ENCODE measurements at places on chromosomes 6 and 20.

DNA sequence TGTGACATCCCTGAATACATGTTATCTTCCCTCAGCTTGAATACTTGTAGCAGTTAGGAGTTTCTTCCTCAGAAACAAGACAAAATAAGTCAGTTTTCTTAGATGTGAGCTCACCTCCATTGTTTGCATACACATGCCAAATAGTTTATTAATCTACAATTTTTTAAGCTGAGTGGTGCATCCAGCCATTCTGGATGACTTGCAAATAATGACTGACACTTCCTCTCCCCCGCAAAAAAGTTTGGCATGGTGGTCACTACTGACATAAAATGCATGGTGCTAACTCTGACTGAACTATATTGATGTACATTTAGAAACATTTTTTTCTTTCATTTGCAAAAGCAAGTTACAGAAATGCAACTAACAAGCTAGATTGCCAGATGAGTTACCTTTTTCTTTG lies 55.5 kb downstream of the CYB5R4 start:
- DNase-seq: no peak

GRCh38 chr6:26342106-26343004 lies 22.6 kb upstream of the BTN3A2 start:
- DNase-seq: peak; percentile 44

GRCh38 chr6:139572001-139572400 lies 197.6 kb upstream of the CITED2 start:
- no peak for DNase-seq

DNA sequence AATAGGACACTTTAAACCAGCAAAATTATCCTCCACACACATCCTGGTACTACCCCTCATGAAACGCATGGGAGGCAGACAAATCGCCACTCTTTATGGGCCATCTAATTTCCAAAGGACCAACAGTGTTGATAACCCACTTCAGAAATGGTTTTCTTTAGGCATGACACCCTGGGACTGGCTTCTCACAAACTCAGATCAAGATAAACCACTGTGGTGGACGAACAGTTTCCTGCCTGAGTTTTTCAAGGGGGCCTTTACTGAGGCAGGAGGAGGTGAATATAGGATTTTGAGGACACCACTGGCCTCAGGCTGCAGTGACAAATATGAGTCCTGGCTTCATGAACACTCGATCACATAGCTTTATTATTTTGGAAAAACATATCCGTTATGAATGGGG lies 26.0 kb downstream of the TRAM2 start:
- DNase-seq: no peak

- DNase-seq: peak; percentile 90
These were observed 13.8 kb upstream of the GTF3C6 start for GRCh38 chr6:110944681-110945151.

DNA sequence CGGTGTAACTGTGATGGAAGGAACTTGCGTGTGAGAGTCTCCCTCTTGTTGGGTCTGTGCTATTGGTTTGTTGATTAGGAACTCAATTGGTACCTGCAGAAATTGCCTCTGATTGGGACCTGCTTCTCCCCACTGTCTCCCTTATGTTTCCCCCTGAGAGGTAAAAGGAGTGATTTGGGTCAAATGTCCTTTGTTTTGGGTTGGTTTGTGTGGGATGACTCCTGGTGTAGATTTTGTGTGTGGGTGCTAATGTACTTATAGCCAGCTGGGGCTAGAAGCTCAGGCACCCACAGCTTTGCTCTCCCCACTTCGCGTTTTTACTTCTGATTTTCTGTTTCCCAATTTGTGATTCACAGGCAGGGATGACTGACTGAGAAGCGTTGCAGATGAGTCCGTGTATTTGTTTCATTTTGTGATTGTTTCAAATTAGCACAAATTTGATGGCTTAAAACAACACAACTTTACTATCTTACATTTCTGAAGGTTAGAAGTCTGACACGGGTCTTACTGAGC lies 79.1 kb downstream of the UTRN start:
- no peak for DNase-seq

- peak; percentile 2 for DNase-seq
These were observed 158.9 kb upstream of the FUT9 start for GRCh38 chr6:95856876-95857364.

GRCh38 chr6:35754452-35755277 lies 17.8 kb downstream of the ARMC12 start:
- DNase-seq: no peak

DNA sequence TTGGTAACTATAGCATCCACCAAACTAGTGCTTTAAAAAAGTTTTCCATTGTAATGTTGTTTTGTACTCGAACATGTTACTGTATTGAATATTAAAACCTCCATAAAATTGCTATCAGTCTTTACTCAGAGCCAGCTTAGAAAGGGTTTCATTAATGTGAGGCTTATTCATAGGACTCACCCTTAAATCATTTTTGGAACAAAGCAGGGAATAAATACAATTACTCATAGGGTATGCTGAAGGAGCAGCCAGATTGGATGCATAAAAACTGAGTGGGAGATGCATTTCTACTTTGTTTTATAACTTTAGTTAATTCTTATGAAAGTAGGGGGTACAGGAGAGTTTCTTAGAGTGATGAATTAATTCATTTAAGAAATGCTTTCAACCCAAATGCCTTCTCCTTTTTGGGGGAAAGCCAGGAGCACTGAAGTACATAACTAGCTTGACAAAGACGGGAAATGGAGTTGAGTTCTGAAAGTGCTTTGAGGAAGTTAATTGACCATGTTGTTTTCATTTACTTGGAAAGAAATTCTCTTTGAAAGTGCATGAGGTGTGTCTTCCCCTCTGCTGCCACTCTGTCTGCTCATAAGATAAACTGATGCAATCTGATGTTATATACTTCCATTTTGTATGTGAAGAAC lies 90.3 kb downstream of the RNF144B start:
- DNase-seq: no peak

- DNase-seq: no peak
These were observed 40.5 kb upstream of the POU5F1 start for GRCh38 chr6:31210741-31211532.

DNA sequence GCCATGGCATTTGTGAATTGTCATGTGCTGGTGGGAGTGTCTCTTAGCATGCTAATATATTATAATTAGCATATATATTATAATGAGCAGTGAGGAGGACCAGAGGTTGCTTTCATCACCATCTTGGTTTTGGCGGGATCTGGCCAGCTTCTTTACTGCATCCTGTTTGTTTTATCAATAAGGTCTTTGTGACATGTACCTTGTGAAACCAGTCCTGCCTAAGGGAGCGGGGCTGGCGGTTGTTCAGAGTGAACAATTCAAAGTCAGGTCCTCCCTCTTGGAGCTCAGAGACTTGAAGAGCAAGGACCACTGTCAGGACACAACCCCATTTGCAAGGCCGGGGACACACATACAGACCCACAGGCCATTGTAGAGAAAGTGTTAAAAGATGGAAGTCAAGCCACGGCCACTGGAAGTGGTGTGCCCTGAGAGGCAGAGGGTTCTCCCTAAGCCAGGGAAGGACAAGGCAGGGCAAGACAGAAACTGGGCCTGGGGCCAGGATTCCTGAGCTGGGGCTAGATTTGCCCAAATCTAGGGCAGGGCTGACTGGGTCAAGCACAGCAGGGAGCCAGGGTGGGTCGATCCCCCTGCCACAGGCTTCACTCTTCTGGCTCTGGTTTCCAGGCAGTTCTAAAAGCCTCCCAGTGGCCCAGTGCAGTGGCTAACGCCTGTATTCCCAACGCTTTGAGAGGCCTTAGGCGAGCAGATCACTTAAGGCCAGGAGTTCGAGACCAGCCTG lies 14.2 kb downstream of the SLC52A3 start:
- DNase-seq: no peak

DNA sequence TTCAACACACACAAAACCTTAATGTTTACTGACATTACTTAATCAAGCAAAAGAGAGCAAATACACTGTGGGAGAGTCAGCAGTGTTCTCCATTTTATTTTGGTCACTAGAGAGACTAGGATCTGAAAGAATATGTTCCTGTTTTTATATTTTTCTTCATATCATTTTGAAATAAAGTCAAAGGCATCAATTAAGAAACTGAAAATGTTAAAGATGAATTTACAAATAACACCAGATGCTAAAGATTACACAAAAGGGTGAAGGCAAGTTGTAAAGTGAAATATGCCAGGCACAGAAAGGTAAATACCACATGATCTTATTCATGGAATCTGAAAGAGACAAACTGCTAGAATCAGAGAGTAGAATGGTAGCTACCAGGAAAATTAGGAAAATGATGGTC lies 60.3 kb upstream of the FABP7 start:
- no peak for DNase-seq

- no peak for DNase-seq
These were observed 1424.8 kb upstream of the EYS start for GRCh38 chr6:67131827-67132226.

- no peak for DNase-seq
These were observed 26.1 kb upstream of the RIPOR2 start for GRCh38 chr6:24961852-24962251.

GRCh38 chr6:68958327-68958726 lies 323.2 kb downstream of the ADGRB3 start:
- DNase-seq: no peak

Data from amniotic epithelial cell (primary cell).